ENCODE measurements at places on chromosomes 6 and 20.

DNA sequence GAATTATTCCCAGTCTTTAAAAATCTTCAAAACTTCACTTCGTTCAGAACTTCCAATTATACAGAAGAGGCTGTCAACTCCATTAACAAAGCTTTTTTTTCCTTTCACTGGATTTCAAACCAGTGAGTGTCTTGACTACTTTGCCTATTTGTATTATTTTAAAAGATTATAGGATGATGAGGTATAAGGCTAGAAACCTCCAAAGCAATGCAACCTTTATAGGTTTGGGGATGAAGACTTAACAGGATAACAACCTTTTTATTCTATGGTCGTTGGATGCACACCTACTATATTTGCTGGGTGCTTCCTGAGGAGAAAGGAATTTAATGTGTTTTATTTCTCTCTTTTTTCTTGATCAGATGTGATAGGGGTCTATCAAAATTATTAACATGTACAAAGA, 1.9 kb upstream of the OVOL2 start:
- no peak for DNase-seq

DNA sequence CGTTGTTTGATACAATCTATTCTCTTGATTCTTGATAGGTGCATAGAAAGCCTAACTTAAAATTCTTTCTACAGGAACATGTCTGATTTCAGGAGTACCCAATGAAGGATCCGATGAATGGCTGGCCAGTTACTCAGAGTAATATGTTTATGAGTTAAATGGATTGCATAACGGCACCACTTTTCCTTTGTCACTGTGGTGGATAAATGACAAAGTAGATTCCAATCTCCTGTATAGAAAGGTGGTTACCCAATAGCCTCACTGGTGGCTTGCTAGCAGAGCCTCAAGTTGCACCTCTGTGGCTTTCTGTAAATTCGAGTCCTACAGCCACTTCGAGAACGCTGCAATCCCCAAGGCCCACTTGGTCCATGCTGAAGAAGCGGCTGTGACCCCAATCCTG, 28.4 kb downstream of the LHFPL5 start:
- DNase-seq: no peak

- no peak for DNase-seq
Observed at GRCh38 chr6:75608956-75609533, 7.4 kb downstream of the SENP6 start.

DNA sequence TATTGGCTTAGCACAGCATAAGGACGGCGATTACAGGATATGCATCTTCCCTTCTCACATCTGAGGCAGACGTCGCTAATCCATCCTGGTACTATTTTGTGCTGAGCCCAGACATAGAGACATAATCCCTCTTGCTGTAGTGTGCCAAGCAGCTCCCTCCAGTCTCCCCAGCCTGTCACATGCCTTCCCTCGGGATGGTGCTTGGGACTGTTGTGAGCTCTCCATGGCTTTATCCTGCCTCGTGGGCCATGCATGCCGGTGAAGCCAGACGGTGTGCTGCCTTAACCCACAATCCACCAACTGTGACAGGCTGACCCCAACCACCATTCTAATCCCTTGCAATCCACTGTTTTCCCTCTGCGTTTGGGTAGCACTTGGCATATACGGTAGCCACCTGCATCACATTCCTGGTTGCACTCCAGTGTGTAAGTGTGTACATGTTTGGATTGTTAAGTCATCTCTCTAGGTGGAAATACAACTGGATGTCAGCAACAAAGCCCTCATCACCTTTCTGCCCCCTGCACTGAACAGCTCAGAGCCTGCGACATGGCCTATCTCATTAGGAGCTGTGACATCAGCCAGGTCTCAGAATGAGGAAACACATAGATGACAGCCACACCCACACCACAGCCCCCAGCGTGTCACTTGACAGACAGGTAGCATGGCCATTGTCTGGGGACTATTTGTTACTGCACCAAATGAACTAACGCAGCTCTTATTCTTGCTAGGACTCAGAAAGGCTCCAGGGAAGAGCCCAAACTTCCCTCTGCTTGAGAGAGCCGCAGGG, 374.8 kb upstream of the CDH4 start:
- no peak for DNase-seq

GRCh38 chr6:16130932-16131387, 2.1 kb downstream of the MYLIP start:
- no peak for DNase-seq

- DNase-seq: no peak
Observed at GRCh38 chr20:13639150-13639497, 392 bp upstream of the TASP1 start.

DNA sequence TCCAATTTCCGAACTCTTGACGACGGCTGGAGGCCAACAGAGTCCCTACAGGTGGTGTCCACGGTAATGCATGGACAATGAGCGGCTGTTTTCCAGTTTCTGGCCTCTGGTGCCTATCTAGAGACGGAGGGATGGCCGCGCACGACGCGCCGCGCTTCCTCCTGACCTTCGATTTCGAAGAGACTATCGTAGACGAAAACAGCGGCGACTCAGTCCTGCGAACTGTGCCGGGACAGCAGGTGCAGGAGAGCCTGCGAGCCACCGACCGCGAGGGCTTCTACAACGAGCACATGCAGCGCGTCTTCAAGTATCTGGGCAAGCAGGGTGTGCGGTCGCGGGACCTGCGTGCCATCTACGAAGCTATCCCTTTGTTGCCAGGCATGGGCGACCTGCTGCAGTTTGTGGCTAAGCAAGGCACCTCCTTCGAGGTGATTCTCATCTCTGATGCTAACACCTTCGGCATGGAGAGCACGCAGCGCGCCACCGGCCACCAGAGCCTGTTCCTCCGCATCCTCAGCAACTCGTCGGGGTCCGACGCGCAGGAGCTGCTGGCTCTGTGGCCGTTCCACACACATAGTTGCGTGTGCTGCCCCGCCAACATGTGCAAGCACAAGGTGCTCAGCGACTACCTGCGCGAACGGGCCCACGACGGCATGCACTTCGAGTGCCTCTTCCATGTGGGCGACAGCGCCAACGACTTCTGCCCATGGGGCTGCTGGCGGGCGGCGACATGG, 169.4 kb downstream of the CDK19 start:
- DNase-seq: no peak

DNA sequence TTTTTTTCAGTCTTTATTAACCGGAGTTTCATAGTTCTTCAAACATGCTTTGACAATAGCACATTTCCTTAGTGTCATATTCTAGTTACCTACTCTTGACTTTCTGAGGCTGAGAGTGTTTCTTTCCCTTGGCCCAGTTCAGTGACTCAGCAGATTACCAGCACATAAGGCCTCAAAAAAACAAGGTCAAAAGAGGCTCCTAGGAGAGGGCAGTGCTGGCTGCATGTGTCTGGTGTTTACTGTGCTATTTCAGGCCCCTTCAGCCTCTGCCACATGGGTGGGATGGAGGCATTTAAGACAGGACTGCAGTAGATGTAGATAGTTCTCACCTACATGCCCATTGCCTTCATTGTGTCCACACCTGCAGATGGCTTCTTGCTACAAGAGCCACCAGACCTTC, 198.2 kb upstream of the SSTR4 start:
- no peak for DNase-seq

- DNase-seq: no peak
Observed at GRCh38 chr6:34248198-34248726, 544 bp downstream of the SMIM29 start.

- no peak for DNase-seq
Observed at GRCh38 chr6:126015863-126016262, 29.5 kb downstream of the TRMT11 start.

GRCh38 chr20:38863024-38863851, 57.7 kb downstream of the PPP1R16B start:
- DNase-seq: no peak

- DNase-seq: no peak
Observed at GRCh38 chr6:12776291-12776690, 59.7 kb downstream of the PHACTR1 start.

DNA sequence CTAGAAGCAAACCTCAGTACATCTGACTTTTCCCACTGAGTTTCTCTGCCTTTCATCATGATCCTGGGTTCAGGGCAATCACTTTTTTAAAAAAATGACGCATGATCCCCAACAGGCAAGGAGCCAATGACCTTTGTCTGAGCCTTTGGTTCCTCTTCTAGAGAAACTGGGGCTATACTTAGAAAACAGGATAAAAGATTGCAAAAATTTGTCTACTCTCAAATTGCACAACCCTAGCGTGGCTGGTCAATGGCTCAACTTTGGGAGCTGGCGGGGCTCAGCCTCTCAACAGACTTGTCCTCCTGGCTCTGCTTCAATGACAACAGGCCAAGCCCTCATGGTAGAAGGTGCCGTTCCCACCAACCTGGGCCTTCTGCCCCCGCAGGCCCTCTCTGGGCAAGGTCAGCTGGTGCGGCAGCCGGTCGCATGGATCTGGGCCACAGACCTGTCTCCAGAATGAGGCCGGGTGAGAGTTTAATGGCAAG, 48.7 kb downstream of the PDYN start:
- no peak for DNase-seq

GRCh38 chr6:110331816-110332215, 26.3 kb downstream of the METTL24 start:
- DNase-seq: no peak

DNA sequence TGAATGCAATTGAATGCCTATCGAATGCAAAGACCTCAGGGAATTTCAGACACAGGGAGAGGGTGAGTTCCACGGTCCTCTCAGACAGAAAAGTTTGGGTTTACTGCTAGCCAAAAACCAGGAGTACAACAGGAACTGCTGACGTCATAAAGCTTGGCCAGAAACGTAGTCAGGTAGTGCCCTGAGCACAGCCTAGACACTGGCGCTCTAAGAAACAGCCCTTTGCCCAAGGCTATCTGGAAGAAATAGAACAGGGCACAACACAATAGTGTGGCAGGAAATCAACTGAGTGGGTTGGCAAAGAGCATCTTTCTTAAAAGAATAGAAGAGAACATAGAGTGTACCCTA, 58.0 kb downstream of the GFOD1 start:
- no peak for DNase-seq

DNA sequence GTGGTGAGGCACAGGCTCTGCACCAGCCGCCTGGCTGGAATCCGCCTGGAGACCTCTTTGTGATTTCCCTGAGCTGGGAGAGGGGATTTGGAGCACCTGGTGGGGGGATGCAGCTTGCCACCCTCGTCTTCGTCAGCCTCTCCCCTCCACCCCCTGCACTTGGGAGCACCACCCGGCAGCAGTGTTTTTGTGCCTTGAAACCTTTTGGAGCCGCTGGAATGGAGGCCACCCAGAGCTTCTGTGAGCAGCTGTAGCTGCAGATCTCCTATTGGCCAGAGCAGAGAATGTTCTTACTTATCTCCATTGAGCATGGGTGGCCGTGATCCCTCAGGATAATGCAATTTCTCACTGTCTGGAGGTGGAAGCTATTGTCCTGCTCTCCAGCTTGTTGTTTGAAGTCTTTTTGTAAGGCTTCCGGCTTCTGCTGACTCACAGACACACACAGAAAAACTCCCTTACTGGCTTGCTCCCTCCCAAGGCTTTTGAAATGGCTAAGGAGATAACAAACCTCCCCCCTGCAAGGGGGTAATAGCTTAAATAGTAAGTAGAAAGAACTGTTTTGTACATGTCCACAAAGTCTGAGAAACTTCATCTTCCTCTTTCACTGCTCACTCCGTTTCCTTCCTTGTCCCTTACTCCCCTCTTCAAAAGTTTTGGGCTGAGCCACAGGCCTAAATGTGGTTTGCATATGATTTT, 271.2 kb downstream of the PRL start:
- peak; percentile 14 for DNase-seq

DNA sequence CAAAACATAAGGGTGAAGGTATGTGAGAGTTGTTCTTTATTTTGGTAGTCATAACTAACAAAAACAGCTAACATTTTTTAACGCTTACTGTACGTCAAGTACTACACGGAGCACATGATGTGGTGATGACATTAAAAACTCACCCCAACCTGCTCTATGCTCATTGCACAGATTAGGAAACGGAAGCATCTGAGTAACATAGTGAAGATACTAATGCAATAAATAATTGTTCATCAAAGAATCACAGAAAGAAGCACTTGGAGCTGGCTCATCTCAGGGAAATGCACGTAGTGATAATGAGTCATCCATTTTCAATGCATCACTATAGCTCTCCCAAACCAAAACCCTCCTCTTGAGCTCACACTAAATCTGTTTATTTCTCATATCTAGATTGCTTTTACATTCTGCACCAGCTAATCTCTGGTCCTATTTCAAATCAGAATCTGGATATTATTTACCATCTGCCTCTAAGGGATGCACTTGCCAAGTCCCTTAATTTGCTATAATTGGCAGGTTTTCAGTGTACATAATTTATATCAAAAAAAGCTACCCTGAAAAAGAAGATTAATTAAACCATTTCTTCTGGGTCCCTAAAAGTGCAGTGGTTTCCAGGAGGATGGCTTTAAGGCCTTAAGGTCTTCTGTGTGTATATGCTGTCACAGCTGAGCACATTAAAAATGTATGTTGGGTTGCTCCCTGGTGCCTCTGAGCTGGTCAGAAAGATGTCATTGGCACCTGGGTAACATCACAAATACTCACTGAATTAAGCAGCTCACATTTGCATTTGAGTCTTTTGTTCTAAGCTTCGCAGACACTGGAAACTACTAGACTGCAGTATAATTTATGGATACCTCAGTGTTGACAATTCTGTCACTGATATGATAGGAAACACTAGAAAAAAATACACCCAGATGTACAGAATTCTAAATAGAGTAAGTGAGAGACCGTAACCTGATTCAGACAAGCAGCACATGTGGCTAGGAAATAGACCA, 677.4 kb upstream of the CITED2 start:
- DNase-seq: peak; percentile 95

DNA sequence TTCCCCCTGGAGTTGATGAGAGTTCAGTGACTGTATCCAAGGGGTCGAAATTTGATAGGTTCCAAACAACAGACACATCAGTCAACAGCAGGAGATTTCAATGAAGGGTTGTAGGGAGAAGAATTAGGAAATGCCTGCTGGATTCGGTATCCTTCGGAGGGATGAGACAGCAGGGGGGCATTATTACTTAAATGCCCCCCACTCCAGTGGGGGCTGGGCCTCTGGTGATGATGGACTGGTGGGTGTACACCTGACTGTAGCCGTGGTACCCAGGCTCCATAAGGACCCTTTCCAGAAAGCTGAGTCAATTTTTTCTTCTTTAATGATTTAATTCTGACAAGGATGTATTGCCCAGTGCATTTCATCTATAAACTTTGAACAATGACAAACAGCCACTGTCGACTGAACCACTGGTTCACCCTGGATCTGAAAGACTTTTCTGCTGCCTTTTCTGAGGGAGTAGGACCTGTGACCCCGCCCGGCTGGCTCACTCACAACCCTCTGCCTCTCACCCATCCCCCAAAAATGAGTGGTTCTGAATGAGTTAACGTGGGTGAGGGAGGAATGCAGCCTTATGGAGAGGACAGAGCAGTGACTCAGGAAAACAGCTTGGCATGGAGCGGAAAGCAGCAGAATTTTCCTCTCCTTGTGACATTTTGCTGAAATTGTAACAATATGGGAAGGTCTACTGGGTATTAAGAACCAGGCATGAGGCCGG, 41.0 kb downstream of the ZMYND8 start:
- DNase-seq: peak; percentile 70

Data from BJ (cell line).